ENCODE measurements at places on chromosomes 1 and 21.

DNA sequence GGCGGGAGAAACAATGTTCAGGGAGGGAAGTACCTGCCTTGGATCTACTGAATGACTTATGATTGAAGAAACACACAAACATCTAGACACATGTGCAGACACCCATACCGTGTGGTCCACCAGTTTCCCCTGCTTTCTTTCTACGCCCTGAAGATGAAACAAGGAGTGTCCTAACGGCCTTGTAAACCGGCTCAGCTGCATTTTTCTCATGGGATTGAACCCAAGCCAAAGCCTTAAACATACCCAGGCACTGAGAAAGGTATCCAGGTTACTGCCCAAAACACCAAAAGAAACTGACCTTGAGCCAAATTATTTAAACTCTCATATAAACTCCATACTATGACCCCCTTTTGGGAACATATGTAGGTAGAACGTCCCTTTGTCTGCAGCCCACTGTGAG is 630.0 kb upstream of the RGS18 start:
- no peak for DNase-seq

- DNase-seq = no peak
Observed at GRCh38 chr1:84480650-84481049, 1.6 kb downstream of the RPF1 start.

DNA sequence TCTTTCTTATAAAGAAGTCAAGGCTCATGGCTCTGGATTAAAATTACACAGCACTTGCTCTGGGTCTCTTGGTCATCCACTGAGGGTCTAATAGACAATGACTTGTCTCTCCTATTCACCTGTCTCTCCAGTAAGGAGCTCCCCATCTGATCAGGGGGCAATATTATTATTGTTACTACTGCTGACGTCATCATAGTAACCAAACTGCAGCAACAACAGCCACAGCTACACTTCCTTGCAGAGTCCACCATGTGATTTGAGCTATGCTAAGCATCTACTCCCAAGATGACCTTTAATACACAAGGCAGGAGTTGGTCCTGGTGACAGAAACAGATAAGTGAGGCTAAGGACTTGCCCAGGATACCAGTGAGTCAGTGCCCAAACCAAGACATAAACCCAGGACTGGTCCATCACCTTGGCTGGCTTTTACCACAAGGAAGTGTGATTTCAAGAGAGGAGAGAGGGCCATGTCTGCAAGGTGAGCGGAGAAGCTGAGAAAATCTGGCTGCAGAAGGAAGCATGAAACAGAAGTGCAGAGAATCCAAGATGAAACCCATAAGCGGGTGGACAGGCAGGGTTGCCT is 602.5 kb downstream of the PTPRU start:
- DNase-seq = no peak

DNA sequence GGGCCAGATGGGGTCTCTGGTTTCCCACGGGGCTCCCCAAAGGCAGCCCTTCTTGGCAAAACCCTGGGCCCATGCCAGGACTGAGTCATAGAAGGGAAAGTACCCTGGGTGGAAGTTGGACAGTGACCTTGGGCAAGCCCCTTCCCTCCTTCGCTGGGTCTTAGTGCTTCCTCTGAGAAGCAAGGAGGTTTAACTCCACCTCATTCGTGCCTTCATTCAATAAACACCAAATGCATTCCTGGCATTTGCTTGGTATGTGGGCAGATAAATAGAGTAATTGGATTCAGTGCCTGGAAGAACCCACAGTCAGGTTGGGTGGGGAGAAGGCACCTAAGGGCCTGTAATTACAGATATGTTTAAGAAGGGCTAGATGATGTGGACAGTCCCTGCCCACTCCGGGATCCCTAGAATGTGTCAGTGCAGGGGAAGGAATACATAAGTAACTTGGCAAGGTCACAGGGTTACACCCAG is 36.3 kb upstream of the CITED4 start:
- DNase-seq = no peak

DNA sequence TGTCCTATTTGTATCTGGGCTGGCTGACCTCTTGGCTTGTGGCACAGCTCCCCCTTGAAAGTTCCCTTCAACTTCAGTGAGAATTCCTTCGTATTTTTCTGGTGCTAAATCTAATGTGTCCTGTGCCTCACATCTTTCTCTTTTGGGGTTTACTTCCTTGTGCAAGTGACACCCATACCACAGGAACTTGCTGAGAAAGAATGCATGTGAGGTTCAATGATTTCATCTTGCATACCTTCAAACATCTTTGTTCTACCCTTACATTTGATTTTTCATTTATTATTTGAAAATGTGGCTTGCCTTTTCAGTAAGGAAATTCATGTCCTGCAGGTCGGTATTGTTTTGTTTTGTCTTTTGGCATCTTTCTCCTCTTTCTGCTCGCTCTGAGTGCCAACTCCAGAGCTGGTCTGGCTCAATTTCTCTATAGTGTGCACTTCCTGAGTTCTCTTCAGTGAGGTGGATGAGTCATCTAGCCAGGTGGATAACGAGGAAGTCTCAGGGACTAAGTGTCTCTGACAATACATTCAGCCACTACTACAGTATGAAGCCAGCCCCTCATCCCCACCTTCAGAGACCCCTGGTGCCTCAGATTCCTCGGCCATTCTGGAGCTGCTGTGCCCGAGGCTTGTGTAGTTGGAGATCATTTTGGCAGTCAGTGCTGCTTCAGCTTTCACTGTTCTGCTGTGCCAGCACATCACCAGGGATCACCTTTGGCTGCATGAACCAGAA is 59.5 kb downstream of the RIPK4 start:
- no peak for DNase-seq

DNA sequence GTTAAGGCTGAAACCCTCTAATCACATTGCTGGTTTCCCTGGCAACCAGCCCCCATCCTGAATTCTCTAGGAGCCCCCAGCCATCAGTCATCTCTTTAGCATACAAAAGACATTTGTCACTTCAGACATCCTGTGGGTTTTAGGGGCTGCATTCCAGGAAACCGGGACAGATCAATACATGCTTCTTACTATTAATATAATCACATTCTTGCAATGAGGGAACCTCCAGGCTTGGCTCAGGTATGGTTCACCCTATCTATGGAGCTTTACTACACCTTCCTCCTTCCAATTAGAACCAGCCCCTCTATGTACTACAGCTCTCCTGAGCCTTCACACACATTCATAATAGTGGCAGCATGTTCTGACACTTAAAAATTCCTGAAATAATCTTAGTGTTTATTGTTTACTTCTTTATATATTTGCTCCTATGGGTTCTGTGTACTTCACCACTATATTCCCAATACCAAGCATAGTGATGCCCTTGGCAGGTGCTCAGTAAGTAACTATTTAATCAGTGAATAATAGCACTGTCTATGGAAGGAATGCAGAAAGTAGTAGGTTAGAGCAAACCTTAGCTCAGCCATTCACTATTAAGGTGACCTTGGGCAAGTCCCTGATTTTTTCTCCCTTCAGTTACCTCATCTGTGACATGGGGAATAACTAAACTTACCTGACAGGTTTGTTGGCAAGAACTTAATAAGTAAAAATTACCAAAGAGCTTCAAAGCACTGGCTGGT is 59.6 kb downstream of the ZNF678 start:
- no peak for DNase-seq

GRCh38 chr1:52725903-52726264 is 369 bp upstream of the ZYG11B start:
- no peak for DNase-seq

DNA sequence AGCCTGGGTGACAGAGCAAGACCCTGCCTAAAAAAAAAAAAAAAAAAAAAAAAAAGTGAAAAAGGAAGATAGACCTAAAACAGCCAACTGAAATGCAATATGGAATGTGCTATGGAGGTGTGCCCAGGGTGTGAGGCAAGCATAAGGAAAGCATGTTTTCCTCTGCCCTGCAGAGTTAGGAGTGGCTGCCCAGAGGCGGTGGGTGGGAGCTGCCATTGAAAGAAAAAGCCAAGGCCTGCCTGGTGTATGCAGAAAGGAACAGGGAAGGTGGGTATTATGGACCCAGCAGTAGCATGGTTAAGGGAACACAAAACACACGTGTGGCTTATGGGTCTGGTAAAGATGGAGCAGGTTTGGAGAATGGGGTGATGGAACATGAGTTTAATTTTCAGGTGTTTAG is 8.9 kb downstream of the CD244 start:
- DNase-seq = no peak

- DNase-seq = no peak
Observed at GRCh38 chr1:238488401-238488800, 597.7 kb upstream of the ZP4 start.

DNA sequence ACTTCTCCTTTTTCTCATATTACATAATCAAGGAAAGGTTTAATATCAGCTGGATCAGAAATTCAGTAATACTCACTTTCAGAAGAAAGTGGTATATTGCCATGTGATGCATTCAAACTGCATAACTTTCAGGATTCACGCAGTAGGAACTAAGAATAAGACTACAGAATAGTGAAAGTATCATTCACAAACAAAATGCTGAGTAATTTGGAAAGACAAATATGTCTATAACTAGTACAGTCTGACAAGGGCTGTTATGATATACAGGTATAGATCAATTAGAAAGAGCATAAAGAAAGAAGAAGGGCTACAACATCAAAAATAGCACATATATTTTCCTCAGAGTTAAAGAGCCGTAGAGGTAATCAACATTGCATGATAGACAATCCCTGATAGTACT is 871.5 kb upstream of the TMPRSS15 start:
- no peak for DNase-seq

DNA sequence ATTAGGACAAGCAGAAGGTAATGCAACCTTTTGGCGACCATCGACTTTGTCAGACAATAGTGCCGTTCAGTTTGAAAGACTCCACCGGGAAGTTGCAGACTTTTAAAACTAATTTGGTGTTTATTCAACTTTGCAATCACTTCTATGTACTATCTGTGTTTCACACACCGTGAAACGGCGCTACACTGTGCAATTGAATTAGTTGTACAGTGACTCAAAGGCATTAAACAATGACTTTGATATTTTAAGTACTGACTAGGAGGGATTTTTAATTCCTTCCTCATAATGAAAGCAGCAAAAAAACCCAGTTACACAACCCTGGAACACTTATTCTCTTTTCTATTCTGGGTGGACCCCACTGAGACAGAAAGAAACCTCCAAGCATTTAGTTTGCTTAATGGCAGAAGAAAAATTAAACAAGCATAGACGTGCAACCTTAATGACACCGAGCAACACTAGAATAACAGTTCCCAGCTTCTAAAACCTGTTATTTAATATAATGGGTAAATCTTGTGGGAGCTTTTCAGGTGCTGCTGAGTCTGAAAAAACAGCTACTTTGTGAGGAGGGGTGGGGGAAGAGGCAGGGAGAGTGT is 176.8 kb downstream of the LMO4 start:
- DNase-seq = no peak

- no peak for DNase-seq
Observed at GRCh38 chr1:77415579-77415978, 133.8 kb downstream of the AK5 start.

DNA sequence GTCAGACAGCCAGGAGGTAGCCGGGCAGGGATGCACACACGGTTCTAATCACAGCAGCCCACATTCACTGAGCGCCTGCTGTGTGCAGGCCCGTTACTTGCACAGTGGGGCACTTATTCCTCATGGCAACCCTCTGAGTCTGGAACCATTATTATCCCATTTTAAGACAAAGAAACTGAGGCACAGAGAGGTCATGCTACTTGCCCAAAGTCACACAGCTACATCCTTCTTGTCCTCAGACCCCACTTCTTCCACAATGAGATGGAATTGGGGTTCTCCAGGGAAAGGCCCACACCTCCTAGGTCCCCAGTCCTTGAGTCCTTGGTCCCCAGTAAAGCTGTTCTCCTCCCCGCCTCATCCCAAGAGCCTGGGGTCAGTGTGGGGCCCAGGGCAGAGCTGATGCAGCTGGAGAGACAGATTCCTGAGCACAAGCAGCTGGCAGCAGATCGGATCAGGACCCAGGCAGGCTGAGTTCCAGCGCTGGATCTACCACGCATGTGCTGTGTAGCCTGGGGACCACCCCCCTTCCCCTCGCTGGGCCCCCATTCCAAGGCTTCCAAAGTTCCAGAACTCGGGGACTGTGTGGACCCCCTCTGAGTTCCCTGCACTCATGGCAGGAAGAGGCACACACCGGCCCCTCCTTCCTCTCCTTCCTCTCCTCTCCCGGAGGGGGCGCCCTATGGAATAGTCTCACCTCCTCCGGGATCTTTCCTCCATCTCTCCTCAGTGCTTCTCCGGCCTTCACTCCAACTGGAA is 393.4 kb downstream of the MATN1 start:
- DNase-seq = no peak

DNA sequence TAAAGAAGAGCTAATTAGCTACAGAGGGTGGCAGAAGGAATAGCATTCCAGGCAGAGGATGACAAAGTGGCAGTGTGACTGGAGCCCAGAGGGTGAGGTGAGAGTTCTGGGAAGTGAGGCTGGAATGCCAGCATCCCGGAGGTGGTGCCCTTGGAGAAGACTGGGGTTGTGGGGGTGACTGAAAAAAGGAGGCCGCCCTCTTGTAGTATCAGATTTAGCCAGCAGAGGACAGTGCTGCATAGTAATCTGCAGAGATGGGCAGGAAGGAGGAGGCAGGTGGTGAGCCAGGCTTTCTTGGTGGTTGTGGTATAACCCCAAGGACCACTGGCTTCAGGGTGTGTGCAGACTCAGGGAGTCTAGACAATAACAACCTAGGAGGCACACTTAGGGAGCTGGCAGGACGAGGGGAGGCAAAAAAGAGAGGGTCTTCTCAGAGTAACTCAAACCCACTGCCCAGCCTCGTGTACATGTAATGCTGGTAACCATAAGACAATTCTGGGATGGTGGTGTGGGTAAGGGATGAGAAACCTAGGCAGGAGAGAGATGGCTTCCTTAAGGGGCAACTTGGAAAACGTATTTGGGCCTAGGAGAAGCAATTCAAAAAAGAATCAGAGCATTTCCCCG is 30.5 kb downstream of the MROH7 start:
- DNase-seq = peak; percentile 70

DNA sequence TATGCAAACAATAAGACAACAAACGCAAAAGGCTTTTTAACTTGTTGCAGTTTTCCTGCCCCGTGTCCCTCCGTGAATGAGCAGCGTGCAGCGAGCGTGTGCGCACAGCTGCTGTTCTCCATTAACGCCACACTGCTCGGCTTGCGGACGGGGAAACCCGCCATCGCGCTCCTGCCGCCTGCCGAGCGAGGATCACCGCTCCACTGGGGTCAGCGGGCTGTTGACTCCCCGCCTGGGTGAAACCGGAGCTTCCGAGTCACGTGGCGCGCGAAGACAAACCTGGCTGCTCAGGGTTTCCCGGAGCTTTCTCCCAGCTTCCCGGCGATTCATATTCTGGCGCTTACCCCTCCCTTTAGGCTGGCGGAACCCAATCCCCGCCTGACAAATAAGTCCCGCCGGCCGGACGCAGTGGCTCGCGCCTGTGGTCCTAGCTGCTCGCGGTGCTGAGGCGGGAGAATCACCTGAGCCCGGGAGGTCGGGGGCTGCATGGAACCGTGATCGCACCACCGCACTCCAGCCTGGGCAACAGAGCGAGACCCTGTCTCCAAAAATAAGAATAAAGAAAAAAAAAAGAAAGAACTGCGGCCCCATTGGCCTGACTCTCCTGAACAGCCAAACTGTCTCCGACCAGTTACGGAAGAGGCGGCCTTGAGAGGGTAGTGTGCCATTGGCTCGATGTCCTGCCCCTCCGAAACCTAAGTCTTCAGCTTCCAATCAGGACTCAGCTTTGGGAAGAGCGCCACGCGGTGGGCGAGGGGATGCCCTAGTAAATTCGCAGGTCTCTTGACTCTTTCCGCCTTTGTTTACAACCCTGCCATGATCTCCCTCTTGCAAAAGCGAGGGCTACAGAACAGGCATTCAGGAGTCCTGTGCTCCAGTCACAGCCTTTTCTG is at the start of gene CREB3L4:
Gene CREB3L4, plus strand, starts transcription at position 796 of the 893 bp plus-strand sequence. CDS start 624 bp downstream, outside the sequence.
- peak; percentile 77 for DNase-seq

GRCh38 chr21:15617964-15618363 is 111.8 kb upstream of the USP25 start:
- DNase-seq = no peak

GRCh38 chr1:195663549-195664280 is 944.5 kb downstream of the KCNT2 start:
- no peak for DNase-seq
